Naive thymus-derived CD4-positive, alpha-beta T cell (primary cell): ENCODE measurements at places on chromosomes 3 and 15. TPM values are rescaled to one million over a fixed set of nuclear protein-coding genes. Genes with fewer than 3 reads are reported as not detected.

Gene INKA1
- total RNA-seq, result 2.2 TPM

GRCh38 chr3:52682016-52682415 is 3.7 kb downstream of the PBRM1 start:
- DNase-seq, result no peak

DNA sequence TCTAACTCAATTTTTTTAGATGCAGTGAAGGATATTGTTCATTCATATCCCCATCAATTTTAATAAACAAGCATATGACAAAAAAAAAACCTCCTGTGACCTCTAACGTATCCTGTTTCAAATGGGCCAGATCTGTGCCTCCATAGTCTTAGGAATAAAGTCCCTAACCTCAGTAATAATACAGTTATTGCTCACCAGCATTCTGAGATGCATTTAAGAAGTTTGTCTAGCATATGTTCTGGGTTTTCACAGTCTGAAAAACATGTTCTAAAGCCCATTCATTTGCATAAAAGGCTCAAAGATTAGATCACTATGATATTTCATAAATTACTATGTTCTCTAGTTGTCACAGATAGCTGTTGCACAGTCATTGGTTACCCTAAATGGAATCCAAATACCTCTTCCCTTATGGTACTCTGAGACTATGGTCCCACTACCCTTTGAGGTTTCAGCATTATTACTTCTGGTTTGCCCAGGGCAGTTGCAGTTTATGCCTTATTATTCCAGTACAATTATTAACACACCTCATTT is 190.1 kb downstream of the ZIC4 start:
- DNase-seq, result no peak

DNA sequence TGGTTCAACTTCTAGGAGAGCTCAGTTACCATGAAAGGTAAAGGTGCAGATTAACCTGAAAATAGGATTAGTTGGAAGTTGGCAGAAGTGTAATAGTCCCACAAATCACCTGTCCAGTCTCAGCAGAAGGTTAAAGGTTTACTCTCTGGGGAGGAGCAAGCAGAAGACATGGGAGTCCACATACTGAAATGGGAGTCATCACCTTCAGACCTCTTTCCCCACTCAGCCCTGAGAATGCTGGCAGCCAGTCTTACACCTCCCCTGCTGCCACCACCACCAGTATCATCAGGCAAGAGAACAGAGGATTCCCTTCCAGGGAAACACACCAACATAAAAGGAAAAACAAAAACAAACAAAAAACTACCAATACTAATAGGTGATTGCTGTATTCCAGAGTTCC is 13.8 kb upstream of the PLA2G4D start:
- DNase-seq, result no peak
